T-helper 2 cell treated with Interferon-gamma antibody and Interleukin-4, amounts not matched to agents 5 μg/mL and 100 μg/mL, for 36 hours (primary cell): ENCODE measurements at places on chromosomes 1 and 21.

- no peak for DNase-seq
These were observed 5.1 kb upstream of the ARHGEF2 start for GRCh38 chr1:155983191-155984024.

DNA sequence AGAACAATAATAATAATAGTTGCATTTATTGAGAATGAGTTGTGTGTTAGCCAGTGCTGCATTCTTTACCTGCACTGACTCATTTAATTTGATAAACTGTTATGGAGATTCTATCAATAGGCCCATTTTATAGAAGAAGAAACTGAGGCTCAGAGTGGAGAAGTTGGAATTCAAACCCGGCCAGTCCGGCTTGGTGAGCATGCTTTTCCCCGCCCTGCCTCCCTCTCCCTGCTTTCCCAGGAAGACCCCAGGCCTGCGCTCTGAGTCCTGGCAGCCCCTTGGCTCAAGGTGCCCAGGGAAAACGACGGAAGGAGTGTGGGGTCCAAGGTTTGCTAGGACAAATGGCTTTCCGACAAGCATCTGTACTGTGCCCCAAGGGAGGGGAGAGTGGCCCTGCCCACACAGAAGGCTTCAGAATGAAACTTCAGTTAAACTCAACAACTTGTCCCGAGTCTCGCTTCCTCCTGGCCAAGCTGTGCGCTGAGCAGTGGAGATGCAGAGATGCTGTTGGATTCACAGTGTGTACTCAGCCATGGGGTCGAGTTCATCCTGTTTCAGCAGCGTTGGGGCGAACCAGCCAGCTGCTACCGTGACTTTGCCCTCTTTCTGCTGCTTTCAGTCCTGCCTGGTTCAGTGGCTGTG is 23.3 kb upstream of the PADI6 start:
- no peak for DNase-seq

- DNase-seq: no peak
These were observed 149.6 kb downstream of the LMO4 start for GRCh38 chr1:87478231-87478630.

GRCh38 chr21:36347962-36348328 is 27.9 kb downstream of the MORC3 start:
- no peak for DNase-seq

- DNase-seq: no peak
These were observed 62.2 kb upstream of the TINAGL1 start for GRCh38 chr1:31514117-31514516.

- DNase-seq: no peak
These were observed 176.5 kb downstream of the PSMG1 start for GRCh38 chr21:39006571-39007311.
